ENCODE measurements at places on chromosomes 4 and X. TPM values are rescaled to one million over a fixed set of nuclear protein-coding genes. Genes with fewer than 3 reads are reported as not detected.

SULT1B1 gene
- total RNA-seq, result 0.80 TPM

FBXL5 gene
- 30.3 TPM for total RNA-seq

ESX1 gene
- total RNA-seq, result not detected

ATOH1 gene
- total RNA-seq, result not detected

SSX2 gene
- total RNA-seq, result not detected

- DNase-seq, result no peak
Measured at GRCh38 chr4:95798727-95799126, 41.2 kb upstream of the PDHA2 start.

GRCh38 chrX:65528705-65529340 lies 5.8 kb downstream of the LAS1L start:
- peak; percentile 19 for DNase-seq

GRCh38 chrX:22090181-22090580 lies 58.1 kb downstream of the PHEX start:
- DNase-seq, result no peak

GRCh38 chr4:182975806-182976205 lies 58.6 kb upstream of the DCTD start:
- DNase-seq, result peak; percentile 14

GRCh38 chr4:124070688-124071484 lies 641.6 kb downstream of the ANKRD50 start:
- DNase-seq, result no peak

- no peak for DNase-seq
Measured at GRCh38 chrX:103817502-103817901, 14.6 kb downstream of the RAB9B start.

- no peak for DNase-seq
Measured at GRCh38 chr4:159029481-159029880, 73.4 kb upstream of the RAPGEF2 start.

DNA sequence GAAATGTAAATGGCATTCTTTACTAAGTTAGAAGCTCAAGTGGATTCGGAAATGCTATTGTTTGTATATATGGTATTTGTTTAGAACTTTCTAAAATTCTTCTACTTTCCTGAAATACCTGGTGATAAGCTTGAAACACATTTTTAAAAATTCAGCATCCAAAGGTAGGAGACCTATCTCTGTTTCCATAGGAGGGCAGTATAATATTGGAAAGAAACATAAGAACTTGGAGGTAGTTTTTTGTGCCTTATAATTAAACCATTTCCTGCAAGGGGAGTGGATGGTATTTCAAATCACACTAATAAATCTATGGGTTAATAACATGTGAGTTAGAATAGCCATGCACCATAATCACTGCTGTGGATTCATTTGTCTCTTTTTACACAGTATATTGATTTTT lies 217.4 kb upstream of the AADAT start:
- DNase-seq, result no peak
